ENCODE measurements at places on chromosomes 7 and 10.
A peak's percentile ranks its signal among the peaks of the same experiment; 100 is the strongest.

DNA sequence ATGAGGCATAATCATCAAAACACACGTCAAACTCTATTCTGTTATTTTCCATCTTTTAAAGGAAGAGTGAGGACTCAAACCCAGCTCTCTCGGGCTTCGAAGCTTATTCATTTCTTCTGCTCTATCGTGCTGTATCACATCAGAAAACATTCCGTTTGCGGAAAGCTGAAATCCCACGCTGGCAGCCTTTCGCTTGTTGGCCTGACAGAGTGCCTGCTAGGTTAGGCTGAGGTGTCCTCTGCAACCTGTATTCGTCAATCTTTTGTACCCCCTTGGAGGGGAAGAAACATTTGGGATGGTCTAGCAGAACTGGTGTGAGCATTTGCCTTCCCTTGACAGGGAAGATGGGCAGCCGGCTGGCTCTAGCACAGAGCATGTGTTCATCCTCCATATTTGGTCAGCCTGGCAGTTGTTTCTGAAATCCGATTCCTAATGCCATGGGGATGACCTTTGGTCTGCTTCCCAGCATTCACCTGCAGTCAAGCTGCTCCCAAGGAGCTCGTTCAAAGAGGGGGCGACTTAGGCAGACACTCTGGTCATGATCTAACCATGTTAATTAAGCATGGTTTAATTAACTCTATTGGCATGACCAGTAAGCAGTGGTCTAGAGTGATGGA is 55.2 kb downstream of the TACC2 start:
- no peak for DNase-seq

DNA sequence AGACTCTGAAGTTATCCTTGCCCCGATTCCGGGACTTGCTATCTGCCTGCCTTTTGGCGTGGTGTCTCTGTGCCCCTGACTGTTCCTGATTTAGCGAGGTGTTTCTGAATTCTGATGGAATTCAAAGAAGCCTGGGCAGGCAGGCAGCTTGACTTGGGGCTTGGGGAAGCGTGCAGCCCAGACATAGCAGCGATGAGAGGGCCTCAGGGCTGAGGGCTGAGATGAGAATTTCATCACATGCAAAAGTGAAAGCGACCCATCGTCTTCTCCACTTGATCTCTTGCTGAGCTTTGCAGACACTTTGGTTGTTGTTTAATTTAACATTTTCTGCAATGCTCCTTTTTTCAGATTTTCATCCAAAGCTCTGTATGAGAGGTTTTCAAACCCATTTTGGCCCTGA is 57.8 kb downstream of the TCF7L2 start:
- peak; percentile 30 for DNase-seq

DNA sequence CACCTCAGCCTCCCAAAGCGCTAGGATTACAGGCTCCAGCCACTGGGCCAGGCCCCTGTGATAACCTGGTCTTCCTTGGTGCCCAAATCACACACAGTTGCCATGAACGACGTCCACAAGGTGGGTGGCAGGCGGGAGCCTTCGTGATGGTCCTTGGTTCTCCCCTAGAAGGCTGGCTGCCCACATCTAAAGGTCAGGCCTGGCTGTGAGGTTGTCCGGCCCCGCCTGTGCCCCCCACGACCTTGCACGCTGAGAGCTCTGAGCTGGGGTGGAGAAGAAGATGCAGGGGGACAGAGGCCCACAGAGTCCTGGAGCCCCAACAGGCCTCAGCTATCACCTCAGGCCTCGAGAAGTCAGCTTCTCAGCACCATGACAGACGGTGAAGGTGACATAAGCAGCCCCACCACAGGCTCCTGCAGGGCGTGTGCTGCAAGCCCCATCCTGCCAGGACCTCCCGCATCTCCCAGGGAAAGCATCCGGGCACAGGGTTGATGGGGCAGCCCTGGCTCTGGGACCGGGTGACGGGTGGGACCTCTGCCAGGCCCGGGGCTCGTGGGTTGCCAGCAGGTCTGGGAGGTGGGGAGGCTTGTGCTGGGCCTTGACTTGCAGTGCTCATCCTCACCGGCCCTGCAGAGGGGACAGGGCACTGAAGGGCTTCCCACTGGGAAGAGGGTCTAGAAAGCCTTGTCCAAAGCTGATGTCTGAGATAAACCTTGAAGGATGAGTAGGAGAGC is 217.4 kb downstream of the WDR37 start:
- no peak for DNase-seq

DNA sequence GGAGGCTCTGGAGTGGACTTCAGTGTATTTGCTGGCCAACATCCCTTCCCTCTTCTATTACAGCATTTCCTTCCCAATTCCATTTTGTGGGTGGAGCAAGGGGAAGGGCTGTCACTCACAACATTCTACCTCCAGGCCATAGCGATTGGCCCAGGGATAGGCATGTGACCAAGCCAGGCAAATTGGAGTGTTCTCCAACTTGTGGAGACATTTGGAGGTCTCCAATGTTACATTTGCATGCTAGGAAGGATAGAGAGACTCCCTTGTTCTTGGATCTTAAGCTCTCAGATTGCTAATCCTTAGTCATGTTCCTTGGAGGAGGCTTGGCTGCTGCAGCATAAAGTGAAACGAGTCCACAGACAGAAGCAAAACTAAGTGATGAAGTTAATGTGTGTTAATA is 95.6 kb upstream of the KIF5B start:
- DNase-seq = no peak

DNA sequence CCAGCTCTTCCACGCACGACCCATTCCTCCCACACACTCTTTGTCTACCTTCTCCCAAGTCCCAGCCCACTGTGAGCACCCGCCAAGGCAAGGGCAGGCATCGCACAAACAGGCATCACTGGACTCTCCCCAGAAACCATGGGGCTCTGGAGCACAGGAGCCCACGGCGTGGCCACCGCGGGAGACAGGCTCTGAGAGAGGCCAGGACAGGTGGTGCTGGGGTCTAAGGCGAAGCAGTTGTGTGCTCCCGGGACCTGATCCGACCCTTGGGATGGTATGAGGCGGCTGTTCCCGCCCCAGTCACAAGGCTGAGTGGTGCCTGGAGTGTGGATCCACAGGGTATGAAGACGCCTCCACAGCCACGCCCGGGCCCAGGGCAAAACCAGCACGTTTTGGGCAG is 156.9 kb downstream of the MAD1L1 start:
- DNase-seq = no peak

GRCh38 chr10:27743012-27743876 is 2.4 kb downstream of the MKX start:
- DNase-seq = peak; percentile 26

DNA sequence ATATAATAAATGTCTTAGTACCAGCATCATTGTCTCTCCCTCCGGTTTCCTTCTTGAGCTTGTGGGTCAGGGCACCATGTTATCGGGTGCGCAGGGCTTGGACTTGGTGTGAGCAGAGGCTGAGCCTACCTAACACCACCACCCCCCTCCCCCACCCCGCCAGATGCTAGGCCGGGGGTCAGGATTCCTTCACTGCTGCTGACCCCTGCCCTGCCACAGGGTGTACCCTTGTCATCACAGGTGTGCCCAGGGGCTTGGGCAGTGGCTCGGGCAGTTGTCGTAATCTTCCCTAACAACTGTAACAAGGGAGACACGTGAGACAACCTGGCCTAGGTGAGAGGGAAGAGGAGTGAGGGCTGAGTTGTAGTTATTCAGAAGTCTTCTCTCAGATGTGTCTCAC is 12.6 kb upstream of the NFKB2 start:
- no peak for DNase-seq

- DNase-seq = no peak
Observed at GRCh38 chr10:54854843-54855242, 53.8 kb upstream of the PCDH15 start.

- DNase-seq = no peak
Observed at GRCh38 chr10:51985336-51985735, 285.9 kb upstream of the CSTF2T start.

DNA sequence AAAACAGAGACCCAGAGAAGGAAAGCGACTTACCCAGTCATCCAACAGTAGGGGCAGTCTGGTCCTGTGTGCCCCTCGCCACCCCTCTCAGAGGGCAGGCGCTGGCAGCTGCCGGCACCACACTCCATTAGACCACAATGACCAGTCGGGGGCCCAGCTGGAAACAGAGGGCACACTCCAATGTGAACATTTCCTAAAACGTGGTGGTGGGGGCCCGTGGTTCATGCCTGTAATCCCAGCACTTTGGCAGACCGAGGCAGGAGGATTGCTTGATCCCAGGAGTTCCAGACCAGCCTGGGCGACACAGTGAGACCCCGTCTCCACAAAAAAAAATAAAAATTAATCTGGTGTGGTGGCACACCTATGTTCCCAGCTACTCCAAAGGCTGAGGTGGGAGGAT is 912 bp upstream of the OAT start:
- no peak for DNase-seq
